ENCODE measurements at places on chromosomes 16 and 17.

- peak; percentile 15 for DNase-seq
Measured at GRCh38 chr16:53612003-53612402, 91.7 kb downstream of the RPGRIP1L start.

- no peak for DNase-seq
Measured at GRCh38 chr17:29407856-29408255, 17.7 kb downstream of the TAOK1 start.

GRCh38 chr16:66270333-66270927 lies 96.1 kb upstream of the CDH5 start:
- peak; percentile 23 for DNase-seq

GRCh38 chr17:47693731-47694580 lies at the start of gene TBKBP1:
Gene TBKBP1, plus strand, starts transcription at chr17:47694161. Its CDS starts 1,952 bp downstream, at chr17:47696113.
- no peak for DNase-seq

Data from RCC 7860 (cell line).